Activated effector memory CD4-positive, alpha-beta T cell treated with anti-CD3 and anti-CD28 coated beads, Interleukin-2, amount 50 U/mL, for 16 hours (primary cell): ENCODE measurements at places on chromosomes 6 and 20.

DNA sequence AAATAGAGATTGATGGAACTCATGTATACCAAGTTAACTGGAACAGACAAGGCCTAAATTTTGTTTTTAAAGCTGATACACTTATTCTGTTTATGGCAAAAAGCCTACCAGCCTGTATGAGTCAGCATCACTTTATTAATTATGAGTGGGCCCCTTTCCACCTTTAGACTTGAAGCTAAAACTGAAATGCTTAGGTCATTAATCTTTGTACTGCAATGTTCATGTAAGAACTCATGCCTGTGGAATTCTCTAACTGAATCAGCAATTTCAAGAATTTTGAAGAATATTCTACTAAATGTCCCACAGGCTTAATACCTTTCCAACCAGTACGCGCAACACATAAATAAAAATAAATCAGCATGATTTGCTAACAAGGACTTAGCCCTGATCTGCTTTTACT lies 140.2 kb upstream of the PHACTR1 start:
- DNase-seq = no peak

DNA sequence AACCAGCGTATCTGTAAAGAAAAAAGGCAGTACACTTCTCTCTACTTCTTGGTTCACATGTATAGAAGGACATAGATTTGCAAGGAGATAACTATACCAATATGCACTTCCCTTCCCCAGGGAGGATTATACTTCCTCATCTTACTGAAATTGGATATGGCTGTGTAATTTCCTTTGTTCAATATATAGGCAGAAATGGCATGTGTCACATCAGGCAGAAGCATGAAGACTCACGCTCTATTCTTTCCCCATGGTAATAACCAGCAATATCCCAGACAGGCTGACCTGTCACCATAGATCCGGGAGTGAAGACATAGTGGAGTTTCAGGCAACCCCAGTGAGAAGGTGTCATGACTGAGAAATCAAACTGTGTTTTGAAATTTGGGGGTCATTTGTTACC lies 518.3 kb downstream of the KIF16B start:
- no peak for DNase-seq

- no peak for DNase-seq
These were observed 38.7 kb upstream of the THEMIS start for GRCh38 chr6:127939442-127940066.

- DNase-seq = no peak
These were observed 8.2 kb downstream of the ARHGAP40 start for GRCh38 chr20:38609815-38610214.

GRCh38 chr20:53017206-53017605 lies 45.0 kb downstream of the TSHZ2 start:
- no peak for DNase-seq

DNA sequence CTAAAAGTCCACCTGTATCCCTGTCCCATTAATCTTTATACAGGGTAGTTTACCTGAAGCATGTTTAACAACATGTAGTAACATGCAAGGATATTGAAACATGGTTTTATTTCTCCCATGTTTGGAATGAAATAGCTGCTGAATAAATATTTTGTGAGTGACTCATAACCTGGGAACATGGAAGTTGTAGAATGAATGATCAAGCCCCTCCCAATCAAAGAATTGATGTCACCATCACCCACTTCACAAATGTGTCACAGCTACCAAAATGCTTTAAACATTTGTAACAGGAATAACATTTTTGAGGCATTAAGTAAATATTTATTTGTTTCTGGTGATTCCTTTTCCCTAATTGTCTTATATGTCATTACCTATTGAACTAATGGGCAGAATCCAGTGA lies 58.9 kb upstream of the TNFAIP3 start:
- DNase-seq = no peak

- DNase-seq = no peak
These were observed 44.1 kb downstream of the MAK start for GRCh38 chr6:10794239-10794638.

DNA sequence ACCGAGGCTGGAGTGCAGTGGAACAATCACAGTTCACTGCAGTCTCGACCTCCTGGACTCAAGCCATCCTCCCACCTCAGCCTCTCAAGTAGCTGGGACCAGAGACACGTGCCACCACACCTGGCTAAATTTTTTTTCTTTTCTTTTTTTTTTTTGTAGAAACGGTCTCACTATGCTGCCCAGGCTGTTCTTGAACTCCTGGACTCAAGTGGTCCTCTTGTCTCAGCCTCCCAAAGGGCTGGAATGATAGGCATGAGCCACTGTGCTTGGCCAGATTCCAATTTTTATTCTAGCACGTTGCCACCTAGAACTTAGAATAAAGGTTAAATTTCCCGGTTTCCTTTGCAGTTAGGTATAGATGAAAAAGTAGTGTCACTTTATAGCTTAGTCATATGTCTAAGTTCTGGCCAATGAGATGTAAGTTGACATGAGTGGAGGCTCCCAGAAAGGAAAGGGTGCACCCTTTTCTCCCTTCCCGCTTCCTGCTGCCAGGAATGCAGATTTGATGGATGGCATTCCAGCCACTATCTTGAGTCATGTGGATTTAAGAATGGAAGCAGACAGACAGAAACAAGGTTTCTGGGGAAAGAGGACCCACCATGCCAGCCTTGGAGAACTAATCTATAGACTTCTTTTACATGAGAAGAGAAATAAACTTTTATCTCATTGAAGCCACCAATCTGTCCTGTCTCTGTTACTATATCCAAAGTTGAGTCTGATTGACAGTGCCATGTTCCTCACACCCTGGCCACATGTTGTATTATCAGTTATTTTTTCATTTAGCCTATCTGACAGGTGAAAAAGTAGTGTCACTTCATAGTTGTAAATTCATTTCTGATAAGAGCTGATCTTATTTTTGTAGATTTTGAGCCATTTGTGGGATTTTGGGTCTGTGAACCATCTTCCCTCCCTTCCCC lies 60.6 kb upstream of the NCOA3 start:
- DNase-seq = no peak

DNA sequence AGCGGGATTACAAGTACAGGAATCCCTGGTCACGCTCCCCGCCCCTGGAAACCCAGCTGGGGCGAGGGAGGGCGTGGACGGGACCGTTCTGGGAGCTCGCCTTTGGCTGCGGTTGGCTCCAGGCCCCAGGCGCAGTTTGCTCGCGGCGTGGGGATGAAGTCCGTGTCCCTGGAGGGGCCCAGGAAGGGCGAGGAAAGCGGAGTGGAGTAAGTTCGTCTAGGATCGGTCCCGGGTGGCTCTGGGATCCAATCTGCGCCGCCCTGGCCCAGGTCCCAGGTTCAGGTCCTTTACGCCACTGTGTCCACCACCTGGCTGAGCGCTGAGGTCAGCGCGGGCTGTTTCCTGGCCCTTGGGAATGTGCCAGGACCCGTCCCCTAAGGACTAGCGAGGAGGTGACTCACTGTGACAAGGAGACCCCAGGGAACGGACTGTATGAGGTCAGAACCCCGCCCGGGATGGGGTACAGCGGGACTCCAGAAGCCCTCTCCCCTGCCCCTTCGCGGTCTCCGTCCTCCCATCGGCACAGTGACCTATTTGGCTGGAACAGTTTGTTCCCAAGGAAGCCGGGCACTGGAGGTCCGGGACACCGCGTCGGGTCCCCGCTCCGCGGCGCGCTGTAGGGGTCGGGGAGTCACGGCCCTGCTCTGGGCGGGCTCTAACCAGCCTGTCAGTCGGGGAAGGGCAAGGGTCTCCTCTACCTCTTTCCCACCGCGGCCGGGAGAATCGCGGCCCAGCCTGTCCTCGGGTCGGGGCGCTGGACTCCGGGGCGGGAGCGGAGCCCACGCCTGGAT lies 724 bp downstream of the CDKN1A start:
- DNase-seq = peak; percentile 72

DNA sequence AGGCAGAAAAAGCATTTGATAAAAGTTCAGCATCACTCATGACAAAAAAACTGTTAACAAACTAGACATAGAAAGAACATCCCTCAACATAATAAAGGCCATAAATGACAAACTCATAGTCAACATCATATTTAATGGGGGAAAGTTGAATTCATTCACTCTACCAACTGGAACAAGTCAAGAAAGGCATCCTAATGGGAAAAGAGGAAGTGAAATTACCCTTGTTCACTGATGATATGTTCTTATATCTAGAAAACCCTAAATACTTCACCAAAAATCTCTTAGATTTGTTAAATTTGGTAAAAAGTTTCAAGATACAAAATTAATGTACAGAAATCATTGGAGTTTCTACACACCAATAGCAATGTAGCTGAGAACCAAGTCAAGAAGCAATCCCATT lies 48.9 kb downstream of the GGTLC1 start:
- no peak for DNase-seq

GRCh38 chr20:35972462-35972861 lies 4.1 kb downstream of the CNBD2 start:
- DNase-seq = no peak

- no peak for DNase-seq
These were observed 98.5 kb upstream of the TMEM170B start for GRCh38 chr6:11439017-11439420.

DNA sequence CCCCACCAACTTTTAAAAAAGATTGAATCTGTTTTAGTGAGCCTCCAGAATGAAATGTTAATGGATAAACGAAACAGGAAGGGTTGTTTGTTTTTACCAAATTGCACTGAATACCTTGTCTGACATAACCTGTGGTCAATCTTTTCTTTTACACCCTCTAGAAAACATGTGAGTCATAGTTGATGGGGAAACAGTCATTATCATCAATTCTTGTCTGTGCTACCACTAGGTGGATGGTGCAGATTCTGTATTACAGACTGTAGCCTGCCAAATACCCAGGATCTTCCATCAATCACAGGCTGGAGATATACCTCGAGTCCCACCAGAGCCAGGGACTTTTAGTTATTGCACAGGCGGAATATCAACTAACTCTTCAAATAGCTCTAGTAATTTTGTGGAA lies 29.5 kb upstream of the PKIB start:
- no peak for DNase-seq

DNA sequence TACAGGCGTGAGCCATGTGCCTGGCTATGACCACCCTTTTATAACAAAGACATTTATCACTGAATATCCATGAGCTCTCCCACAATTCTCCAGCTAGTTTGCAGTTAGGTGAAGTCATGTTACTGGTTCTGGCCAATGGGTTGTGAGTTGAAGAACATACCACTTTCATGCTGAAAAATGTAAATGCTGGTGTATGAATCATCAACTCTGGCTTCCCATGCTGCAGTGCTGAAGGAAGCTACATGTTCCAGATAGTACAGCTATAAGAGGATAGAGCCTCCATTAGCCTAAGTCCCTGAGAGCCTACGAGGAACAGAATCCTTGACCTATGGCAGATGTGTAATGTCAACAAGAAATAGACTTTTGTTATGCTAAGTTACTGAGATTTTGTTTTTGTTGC lies 180.4 kb downstream of the BTBD9 start:
- DNase-seq = no peak
